ENCODE measurements at places on chromosomes 3 and 15. TPM values are rescaled to one million over a fixed set of nuclear protein-coding genes. Genes with fewer than 3 reads are reported as not detected.

NOX5 gene
- total RNA-seq: 0.23 TPM

GRCh38 chr3:195907934-195908693 is at the start of gene TNK2:
TNK2 (minus strand) TSS chr3:195908551; CDS start chr3:195888588, 19,963 bp downstream.
- no peaks in the 10 kb centered on the region for H3K36me3 ChIP-seq
- H3K27ac ChIP-seq: peak within 1 kb of the TSS; percentile 54
- DNase-seq: peak; percentile 68
- H3K4me3 ChIP-seq: peak within 1 kb of the TSS; percentile 64
- H3K27me3 ChIP-seq: no peaks in the 10 kb centered on the region
- H3K4me1 ChIP-seq: peaks cover 25% of the 10 kb centered on the region

DNA sequence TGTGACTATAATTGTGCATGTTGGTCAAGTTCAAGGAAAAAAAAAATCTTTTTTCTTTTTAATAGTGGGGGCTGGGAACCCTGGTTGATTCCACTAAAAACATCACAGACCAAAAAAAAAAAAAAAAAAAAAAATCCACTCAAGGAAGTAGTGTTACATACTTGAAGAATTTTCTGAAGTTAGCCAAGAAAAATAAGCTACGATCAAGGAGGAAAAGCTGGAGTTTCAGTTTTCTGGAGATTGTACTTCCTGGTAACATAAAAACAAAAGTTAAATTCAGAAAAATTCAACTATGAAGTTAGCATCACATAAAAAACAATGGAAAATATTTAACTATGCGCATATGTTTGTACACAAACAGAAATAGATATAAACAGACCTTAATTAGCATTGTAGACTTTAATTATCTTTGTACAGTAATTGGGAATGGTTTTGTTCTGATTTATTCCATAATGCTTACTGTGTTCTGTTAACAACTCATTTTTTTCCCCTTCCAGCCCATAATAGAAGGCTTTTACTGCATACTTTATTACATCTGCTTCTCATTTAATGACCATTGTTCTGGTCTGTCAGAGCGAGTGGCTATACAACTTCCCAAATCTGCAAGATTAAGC is 194.3 kb downstream of the RORA start:
- peak; percentile 44 for DNase-seq
- no peaks in the 10 kb centered on the region for H3K4me1 ChIP-seq
- H3K4me3 ChIP-seq: no peak overlapping the region

DNA sequence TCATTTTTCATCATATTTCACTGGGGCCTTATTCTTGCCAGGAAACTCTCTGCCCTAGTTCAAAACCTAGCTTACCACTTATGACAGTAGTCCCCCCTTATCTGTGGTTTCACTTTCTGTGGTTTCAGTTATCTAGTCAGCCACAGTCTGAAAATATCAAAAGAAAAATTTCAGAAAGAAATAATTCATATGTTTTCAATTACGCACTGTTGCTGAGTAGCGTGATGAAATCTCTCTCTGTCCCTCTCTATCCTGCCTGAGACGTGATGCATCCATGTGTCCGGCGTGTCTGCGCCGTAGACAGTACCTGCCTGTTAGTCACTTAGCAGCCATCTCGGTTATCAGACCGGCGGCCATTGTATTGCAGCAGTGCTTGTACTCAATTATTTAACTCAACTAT is 369.9 kb upstream of the MCTP2 start:
- H3K27ac ChIP-seq: no peak overlapping the region
- no peaks in the 10 kb centered on the region for H3K27me3 ChIP-seq
- no peak for DNase-seq

- no peak overlapping the region for H3K27ac ChIP-seq
- no peak overlapping the region for H3K4me3 ChIP-seq
- DNase-seq: no peak
- H3K27me3 ChIP-seq: no peaks in the 10 kb centered on the region
These were observed 8.8 kb downstream of the SLC12A8 start for GRCh38 chr3:125203731-125204130.

TMEM212 gene
- not detected for total RNA-seq

- peak; percentile 57 for DNase-seq
- peak overlapping the region; percentile 9 for H3K4me3 ChIP-seq
- no peaks in the 10 kb centered on the region for H3K4me1 ChIP-seq
- no peaks in the 10 kb centered on the region for H3K36me3 ChIP-seq
- H3K27ac ChIP-seq: no peak overlapping the region
These were observed 23.0 kb upstream of the ANP32A start for GRCh38 chr15:68843425-68844311.

CYP1A1 gene
- not detected for total RNA-seq

DNA sequence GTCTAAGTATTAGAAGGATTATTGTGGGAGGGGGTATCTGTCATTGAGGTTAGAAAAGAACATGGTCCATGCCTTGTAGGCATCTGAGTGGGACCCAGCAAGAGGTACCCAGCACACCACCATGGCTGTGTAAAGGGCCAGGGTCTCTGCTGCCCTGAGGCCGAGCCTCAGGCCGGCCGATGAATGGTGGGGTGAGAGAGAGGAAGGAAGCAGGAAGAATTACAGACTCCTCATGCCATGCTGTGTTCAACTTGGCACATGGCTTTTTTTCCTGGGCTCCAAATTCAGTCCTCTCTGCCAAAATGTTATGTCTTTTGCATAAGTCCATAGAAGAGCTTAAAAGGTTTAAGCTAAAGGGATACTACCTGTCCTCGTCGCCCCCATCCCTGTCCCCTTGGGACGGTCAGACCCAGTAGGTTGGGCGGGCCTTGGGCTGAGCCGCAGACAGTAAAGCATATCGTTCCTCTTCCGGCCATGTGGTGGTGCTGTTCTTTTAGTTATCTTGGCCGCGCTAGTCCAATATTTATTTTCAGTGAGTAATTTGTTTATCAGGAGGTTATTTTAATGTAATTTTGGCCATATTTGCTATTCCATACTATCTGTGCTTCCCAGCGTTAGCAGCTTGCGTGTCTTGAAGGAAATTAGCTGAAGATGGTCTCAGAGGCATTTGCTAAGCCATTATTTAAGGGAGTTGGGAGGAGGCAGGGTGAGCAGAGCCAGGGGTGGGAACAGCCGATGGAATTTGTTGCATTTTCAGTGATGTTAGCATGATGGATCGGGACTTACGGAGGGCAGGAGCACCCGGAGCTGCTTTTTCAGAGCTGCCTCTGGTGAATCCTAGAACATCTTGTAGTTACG is 152.4 kb downstream of the AGBL1 start:
- no peaks in the 10 kb centered on the region for H3K36me3 ChIP-seq
- H3K4me3 ChIP-seq: no peak overlapping the region
- no peak for DNase-seq
- no peaks in the 10 kb centered on the region for H3K27me3 ChIP-seq

ARPP21 gene
- not detected for total RNA-seq

DNA sequence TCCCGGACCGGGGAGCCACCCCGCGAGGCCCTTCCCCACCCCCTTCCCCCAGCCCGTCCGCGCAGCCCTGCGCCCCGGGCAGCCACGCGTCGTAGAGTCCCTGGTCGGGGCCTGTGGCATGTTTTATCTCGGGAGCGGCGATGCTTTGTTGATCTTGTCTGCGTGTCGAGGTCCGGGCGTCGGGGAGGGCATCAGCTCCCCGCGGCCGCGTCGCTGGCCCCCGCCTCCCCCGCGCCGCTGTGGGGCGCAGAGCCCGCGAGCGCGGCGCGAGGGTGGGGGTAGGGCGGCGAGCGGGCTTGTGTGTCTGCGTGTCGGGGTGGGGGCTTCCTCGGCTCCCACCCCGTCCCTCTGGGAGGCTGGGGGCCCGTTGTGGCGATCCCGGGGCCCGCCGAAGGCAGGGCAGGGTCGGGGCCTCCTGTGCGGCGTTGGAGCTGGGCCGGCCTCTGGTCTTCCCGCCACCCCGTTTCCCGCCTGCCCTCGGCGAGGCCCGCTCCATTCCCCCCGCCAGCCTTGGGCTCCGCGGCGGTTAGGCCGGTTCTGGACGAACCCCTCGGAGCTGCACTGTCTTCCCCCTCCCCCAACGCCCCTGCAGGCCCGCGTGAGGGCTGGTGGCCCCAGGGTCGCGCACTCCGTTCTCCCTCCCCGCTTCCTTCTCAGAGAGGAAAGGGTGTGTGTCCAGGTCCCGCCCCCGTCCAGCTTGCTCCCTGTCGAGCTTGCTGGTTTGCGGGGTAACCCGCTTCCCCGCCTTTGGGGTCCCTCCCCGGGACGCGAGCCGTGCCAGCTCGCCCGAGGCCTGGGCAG is 695 bp downstream of the GMPS start:
- H3K27me3 ChIP-seq: no peaks in the 10 kb centered on the region
- no peaks in the 10 kb centered on the region for H3K36me3 ChIP-seq
- H3K4me1 ChIP-seq: peaks cover 20% of the 10 kb centered on the region
- peak overlapping the region; percentile 96 for H3K4me3 ChIP-seq
- peak; percentile 91 for DNase-seq
- peak overlapping the region; percentile 94 for H3K27ac ChIP-seq

GRCh38 chr15:36511594-36511993 is 67.8 kb upstream of the CDIN1 start:
- H3K36me3 ChIP-seq: no peaks in the 10 kb centered on the region
- no peak overlapping the region for H3K4me3 ChIP-seq
- no peak for DNase-seq
- no peaks in the 10 kb centered on the region for H3K27me3 ChIP-seq

DNA sequence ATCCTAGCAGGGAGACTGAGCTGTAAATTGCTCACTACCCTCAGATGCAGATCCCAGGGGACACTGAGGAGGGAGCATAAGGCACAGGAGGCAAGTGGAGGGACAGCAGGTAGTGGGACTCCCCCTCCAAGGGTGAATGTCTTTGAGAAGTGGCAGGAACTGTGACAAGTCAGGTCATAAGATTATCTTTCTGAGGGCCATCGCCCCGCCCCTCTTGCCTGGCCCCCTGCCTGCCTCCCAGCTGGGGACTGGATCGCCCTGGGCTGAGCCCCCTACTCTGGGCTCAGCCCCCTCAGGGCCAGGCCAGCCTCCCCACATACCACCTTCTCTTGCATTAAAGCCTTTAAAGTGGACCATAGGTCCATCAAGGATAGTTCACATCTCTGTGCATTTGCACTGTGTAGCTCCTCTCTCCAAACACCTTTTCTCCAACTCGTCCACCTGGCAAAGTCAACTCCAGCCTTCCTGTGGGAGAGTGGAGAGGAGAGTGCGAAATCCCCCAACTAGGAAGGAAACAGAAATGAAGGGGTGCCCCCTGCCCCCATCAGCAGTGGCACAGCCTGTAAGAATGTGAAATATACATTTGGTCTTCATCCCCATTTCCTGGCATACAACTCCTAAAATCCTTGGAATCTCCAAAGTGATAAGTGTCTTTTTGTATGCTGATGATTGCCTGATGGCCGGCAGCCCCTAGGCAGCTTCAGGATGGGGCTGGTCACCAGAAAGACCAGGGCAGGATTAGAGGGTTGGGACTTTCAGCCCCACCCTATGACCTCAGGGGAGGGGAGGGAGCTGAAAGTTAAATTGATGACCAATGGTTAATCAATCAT is 14.7 kb downstream of the PIF1 start:
- H3K4me1 ChIP-seq: no peaks in the 10 kb centered on the region
- DNase-seq: no peak
- H3K36me3 ChIP-seq: no peaks in the 10 kb centered on the region
- peaks cover 9% of the 10 kb centered on the region for H3K27me3 ChIP-seq
- H3K4me3 ChIP-seq: no peak overlapping the region

- no peak for DNase-seq
- H3K27ac ChIP-seq: no peak overlapping the region
- no peaks in the 10 kb centered on the region for H3K27me3 ChIP-seq
- H3K36me3 ChIP-seq: no peaks in the 10 kb centered on the region
- no peak overlapping the region for H3K4me3 ChIP-seq
These were observed 151.2 kb downstream of the MYRIP start for GRCh38 chr3:39960515-39961191.

DNA sequence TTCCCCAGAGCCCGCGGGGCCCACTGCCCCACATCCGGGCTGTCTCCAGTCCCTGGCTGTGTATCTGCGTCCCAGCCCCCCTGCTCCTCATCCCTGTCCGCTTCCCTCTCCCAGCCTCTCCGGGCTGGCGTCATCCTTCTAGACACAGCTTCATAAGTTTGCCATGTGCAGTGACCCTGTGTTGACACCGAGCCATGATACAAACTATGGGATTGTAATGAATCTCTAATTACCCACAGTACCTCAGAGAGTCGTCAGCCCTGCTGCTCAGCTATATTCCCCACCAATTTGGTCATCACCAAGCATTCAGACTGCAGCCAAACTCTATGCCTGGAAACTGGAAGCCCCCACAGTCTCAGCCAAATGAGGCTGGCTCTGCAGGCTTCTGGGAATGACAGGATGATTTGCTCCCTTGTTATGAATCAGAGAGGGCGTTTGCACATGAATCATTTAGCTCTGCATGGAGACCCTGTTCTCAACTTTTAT is 466.1 kb upstream of the ATP11B start:
- H3K36me3 ChIP-seq: no peaks in the 10 kb centered on the region
- peak; percentile 1 for DNase-seq
- no peak overlapping the region for H3K4me3 ChIP-seq
- H3K27me3 ChIP-seq: no peaks in the 10 kb centered on the region
- H3K27ac ChIP-seq: no peak overlapping the region

DNA sequence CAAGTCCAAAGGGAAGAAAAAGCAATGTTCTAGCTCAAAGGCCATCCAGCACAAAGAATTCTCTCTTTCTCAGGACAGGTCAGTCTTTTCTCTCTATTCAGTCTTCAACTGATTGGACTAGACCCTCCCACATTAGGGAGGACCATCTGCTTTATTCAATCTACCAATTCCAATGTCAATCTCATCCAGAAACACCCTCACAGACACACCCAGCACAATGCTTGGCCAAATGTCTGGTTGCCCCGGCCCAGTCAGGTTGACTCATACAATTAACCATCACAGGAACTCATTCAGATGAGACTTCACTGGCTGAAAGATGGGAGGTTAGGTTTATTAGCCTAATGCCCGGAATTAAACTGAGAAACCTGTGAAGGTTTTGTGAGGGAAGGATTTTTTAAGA is 32.4 kb downstream of the ACAN start:
- no peak overlapping the region for H3K4me3 ChIP-seq
- H3K36me3 ChIP-seq: no peaks in the 10 kb centered on the region
- no peaks in the 10 kb centered on the region for H3K4me1 ChIP-seq
- no peaks in the 10 kb centered on the region for H3K27me3 ChIP-seq
- H3K27ac ChIP-seq: no peak overlapping the region

- H3K36me3 ChIP-seq: no peaks in the 10 kb centered on the region
- no peaks in the 10 kb centered on the region for H3K27me3 ChIP-seq
- no peak for DNase-seq
- peak overlapping the region; percentile 13 for H3K27ac ChIP-seq
These were observed 77.3 kb downstream of the HMG20A start for GRCh38 chr15:77497942-77498361.

GRCh38 chr3:16840101-16840424 is 44.7 kb upstream of the PLCL2 start:
- no peak overlapping the region for H3K27ac ChIP-seq
- H3K4me3 ChIP-seq: no peak overlapping the region
- peaks cover 41% of the 10 kb centered on the region for H3K4me1 ChIP-seq
- no peaks in the 10 kb centered on the region for H3K27me3 ChIP-seq
- no peak for DNase-seq

- H3K27ac ChIP-seq: peak within 1 kb of the TSS; percentile 99
- peaks cover 47% of the 10 kb centered on the region for H3K4me1 ChIP-seq
- H3K36me3 ChIP-seq: no peaks in the 10 kb centered on the region
These were observed at the start of gene MLH1 for GRCh38 chr3:36993326-36994283. MLH1 (plus strand) TSS chr3:36993518; CDS start chr3:36993548, 30 bp downstream.

Data from left lung (tissue), 14 donors.